ENCODE measurements at places on chromosomes 4 and X.

GRCh38 chr4:144611850-144612249 is 34.1 kb upstream of the HHIP start:
- no peak for DNase-seq

- no peak for DNase-seq
These were observed 136.2 kb downstream of the CFAP299 start for GRCh38 chr4:80471756-80472155.

DNA sequence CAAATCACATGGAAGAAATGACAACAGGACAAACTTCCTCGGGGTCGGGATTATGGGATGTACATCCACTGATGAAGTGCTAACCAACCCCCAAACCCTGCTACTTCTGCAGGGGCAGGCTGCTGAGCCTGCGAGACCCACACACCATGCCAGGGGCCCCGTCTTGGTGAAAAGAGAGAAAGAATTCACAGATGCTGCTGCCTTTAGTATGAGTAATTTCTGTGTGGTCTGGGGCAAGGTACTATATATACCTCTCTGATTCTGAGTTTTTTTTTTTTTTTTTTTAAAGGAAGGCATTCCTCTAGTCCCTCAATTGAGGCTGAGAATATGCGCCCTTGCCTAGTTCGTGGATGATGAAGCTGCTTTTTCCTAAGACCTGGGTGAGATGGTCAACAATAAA is 24.8 kb downstream of the PDHA1 start:
- DNase-seq, result no peak

DNA sequence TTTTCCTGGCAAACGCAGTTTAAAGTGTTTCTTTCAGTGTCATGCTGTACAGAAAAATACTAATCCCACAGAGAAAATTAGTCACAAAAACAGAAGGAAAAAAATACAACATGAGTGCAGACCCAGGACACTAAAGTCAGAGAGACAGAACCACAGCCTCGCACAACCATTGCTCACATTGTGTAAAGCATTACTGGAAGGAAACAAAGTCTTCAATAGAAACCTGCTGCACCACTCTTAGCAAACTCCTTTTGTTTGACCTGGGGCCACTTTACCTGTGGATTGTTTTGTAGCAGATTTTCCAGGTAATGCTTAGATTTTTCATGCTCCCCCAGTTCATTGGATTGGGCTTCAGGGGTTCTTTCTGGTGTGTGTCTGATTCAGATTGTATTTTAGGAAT is 131.8 kb upstream of the TMLHE start:
- no peak for DNase-seq

DNA sequence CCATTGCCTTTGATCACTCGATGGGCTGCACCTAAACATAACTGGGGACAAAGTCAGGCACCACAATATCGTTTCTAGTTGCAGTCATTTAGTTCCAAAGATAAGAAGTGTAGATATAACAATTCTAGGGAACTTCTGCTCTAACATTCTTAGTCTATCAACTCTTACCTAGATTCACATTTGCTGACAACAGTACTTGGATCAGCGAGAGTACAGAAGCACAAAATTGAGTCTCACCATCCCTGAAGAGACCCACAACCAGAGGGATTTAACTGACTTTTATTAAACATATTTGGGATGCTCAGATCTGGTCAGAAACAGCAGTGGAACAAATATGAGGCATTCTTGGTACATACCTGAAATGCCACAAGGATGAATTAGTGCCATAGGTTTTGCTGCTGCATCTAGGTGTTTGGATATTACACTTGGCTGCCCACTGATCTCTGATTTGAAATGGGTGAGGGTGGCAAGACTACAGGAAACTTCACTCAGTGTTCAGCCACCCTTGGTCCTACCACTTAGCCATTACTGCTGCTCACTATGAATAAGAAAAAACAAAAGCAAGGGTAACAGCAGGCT is 28.9 kb upstream of the HUWE1 start:
- no peak for DNase-seq

- DNase-seq, result no peak
These were observed 22.4 kb downstream of the LPAR4 start for GRCh38 chrX:78769946-78770345.

- no peak for DNase-seq
These were observed 61.5 kb downstream of the PDK3 start for GRCh38 chrX:24526616-24527015.

DNA sequence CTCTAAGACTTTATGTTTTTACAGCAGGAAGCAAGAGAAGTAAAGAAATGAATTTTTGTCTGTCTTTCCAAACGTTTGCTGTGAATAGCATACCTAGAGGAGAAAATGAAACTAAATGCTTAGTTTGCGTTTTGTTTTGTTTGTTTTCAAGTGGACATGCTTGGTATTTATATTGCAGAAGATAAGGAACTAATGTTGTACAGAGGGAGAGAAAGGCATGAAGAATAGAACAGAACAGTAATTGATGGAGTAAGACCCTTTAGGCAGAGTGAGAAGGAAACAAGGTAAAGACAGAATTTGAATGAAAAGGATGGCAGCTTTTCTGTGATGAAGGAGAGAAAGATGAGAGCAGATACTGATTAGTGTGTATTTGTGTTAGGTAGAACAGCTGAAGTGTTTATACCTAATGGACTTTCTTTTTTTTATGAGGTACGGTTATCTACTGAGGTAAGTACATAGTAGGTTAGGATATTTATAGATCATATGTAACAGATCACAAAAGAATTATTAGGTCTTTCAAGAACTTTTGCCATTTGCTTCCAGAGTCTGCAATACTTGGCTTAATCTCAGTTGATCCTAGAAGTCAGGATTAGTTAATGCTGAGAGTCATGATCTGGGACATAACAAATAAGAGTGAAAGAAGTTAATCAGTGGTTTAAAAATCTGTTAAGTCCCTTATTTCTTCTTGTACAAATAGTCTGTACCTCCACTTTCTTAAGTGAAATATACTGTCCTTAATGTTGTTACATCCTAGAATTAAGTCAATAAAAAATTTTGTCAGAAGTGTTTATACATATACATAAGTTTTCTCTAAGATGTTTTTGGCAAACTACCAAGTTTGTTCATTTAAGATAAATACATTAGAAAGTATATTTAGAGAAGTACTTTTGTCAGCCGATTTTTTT is 36.8 kb downstream of the FABP2 start:
- no peak for DNase-seq

DNA sequence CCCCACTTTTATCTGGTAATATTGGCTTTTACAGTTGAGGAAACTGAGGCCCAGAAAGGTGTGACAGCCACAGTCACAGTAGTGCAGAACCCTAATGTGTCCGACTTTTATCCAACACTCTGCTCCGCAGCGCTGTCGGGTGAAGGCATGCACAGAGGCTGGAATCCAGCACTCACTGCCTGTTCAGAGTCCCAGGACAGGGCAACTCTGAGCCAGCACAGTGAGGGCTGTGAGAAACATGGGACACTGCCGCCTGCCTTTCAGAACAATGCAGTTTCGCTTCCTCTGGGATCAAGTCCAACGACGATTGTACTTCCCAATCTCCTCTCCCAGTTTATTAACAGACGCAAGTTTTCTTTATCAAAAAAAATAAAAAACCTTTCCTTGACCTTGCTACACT is 41.9 kb upstream of the PDGFRA start:
- no peak for DNase-seq

- DNase-seq, result no peak
These were observed 63.1 kb upstream of the CITED1 start for GRCh38 chrX:72368796-72369195.

DNA sequence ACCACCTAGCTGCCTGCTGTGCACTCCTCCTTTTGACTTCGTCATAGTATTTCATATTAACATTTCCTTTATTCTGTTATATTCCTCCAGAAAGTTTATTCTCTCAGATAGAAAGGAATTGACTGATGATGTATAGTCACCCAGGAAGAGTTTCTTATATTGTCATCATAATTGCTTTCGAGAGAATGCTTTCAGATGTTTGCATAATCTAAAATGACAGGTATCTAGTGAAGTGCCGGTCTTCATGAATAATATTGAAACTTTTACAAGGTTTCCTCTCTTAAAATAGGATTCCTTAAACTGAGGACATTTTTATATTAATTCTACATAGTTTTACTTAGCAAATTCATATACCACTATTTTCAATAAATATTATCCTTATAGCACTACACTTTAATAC is 10.1 kb downstream of the SEC24D start:
- no peak for DNase-seq

DNA sequence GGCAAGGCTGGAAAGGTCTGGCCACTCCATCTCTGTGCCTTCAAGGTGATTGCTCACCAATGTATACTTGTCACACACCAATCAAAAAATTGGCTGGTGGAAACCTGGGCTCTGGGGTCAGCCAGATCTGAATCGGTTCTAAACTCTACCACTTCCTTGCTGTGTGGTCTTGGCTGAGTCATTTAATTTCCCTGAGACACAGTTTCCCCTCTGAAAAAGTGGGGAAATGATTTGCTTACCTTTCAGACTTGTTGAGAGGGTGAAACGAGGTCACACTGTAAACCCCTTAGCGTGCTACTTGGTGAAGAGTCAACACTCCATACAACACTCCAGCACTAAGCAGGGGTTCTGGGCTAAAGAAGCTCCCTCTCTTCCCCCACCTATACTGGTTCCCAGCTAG is 252.3 kb upstream of the ZIC3 start:
- DNase-seq, result no peak

GRCh38 chrX:18877469-18877868 is 106.4 kb downstream of the PHKA2 start:
- no peak for DNase-seq

DNA sequence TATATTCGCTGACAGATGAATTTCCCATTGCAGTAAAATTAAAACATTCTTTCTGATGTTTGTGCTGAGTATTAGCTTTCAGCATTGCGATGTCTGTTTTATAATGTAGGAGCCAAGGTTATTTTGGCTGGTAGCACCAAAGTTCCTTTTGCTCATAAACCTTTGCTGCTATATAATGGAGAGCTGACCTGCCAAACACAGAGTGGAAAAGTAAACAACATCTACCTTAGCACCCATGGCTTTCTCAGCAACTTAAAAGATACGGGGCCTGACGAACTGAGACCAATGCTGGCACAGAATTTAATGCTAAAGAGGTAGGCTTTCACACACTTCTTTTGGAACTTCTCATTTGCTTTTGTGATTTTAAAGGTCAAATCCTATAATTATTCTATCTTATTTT is 46.0 kb downstream of the WDR19 start:
- DNase-seq, result no peak

GRCh38 chr4:114257501-114257900 is 278.1 kb upstream of the ARSJ start:
- DNase-seq, result no peak

GRCh38 chr4:61911313-61911756 is 711.2 kb downstream of the ADGRL3 start:
- DNase-seq, result no peak

GRCh38 chr4:54784161-54784671 is 126.5 kb downstream of the KIT start:
- peak; percentile 91 for DNase-seq

DNA sequence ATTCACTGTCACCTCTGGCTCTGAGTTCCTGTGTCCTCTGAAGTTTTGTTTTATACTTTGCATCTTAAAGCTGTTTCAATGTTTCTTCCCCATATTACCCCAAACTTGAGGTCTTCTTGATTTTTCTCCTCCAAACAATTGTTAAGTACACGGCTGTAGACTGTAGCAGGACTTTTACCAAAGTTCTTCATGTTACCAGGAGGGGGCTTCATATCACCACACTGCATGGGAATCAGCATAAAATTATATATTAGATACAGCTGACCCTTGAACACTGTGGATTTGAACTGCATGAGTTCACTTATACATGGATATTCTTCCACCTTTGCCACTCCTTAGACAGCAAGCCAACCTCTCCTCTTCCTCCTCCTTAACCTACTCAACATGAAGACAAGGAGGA is 56.6 kb downstream of the SPATA18 start:
- DNase-seq, result no peak
